Mucosa of descending colon (tissue), 3 donors: ENCODE measurements at places on chromosomes 5 and 9. TPM values are rescaled to one million over a fixed set of nuclear protein-coding genes. Genes with fewer than 3 reads are reported as not detected.

Gene PCDHA4
- 0.85 TPM for total RNA-seq

Gene PAEP
- not detected for total RNA-seq

Gene ANKH
- total RNA-seq = 177 TPM

DNA sequence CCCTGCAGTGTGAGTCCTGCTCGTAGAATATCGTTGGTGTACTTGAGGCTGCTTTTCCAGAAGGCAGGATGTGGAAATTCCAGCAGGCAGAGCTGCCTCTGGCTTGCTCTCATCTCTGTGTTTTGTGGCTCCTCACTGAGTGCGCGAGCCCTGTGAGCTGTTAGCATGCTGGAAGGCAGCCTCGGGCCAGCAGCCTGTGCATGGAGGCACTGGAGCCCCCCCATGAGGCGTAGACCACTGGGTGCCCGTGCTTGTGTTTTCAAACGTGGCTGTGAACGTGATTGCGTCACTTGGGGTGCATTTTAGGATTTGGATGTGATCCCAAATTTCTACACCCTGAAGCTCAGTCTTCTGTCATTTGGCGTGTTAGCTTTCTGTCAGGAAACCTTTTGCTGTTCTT, 3.2 kb downstream of the WDR5 start:
- DNase-seq = no peak

GRCh38 chr5:25515525-25515924, 870.7 kb upstream of the CDH10 start:
- no peak for DNase-seq

GRCh38 chr9:98930792-98931191, 12.9 kb upstream of the COL15A1 start:
- DNase-seq = no peak

GRCh38 chr9:19239955-19240354, 9.5 kb downstream of the DENND4C start:
- DNase-seq = no peak
